Thymus (tissue), 14 donors: ENCODE measurements at places on chromosomes 1 and 21. TPM values are rescaled to one million over a fixed set of nuclear protein-coding genes. Genes with fewer than 3 reads are reported as not detected.

The NIBAN1 gene
- 21.4 TPM for polyA plus RNA-seq

The KRTAP19-5 gene
- 0.91 TPM for polyA plus RNA-seq

The CFAP107 gene
- 0.16 TPM for polyA plus RNA-seq

The DISC1 gene
- polyA plus RNA-seq, result 4.4 TPM

The A3GALT2 gene
- polyA plus RNA-seq, result not detected

The LIN28A gene
- polyA plus RNA-seq, result 0.05 TPM

The ARHGAP30 gene
- 40.8 TPM for polyA plus RNA-seq

The AK5 gene
- 2.0 TPM for polyA plus RNA-seq

The IL20 gene
- polyA plus RNA-seq, result 0.66 TPM

The C1orf21 gene
- polyA plus RNA-seq, result 42.7 TPM

The RGS13 gene
- 1.1 TPM for polyA plus RNA-seq

The GCSAML gene
- 0.48 TPM for polyA plus RNA-seq

The ATP1A1 gene
- polyA plus RNA-seq, result 146 TPM

The ITLN1 gene
- polyA plus RNA-seq, result 8.7 TPM

The GBP5 gene
- 14.7 TPM for polyA plus RNA-seq

The FAAH gene
- 33.7 TPM for polyA plus RNA-seq

The HRNR gene
- 0.14 TPM for polyA plus RNA-seq

The CD52 gene
- 1,113 TPM for polyA plus RNA-seq

The SLC9C2 gene
- polyA plus RNA-seq, result 0.14 TPM

The CDKN2C gene
- polyA plus RNA-seq, result 24.2 TPM

The IL12RB2 gene
- 1.3 TPM for polyA plus RNA-seq

The CRABP2 gene
- polyA plus RNA-seq, result 75.0 TPM

The PCSK9 gene
- 0.05 TPM for polyA plus RNA-seq

The FTCD gene
- 1.6 TPM for polyA plus RNA-seq

The NBL1 gene
- 47.6 TPM for polyA plus RNA-seq

The PDPN gene
- polyA plus RNA-seq, result 11.8 TPM

The ST6GALNAC5 gene
- 0.34 TPM for polyA plus RNA-seq

The UBL4B gene
- polyA plus RNA-seq, result 0.11 TPM

The AIRE gene
- polyA plus RNA-seq, result 52.2 TPM

The ACTN2 gene
- 1.3 TPM for polyA plus RNA-seq

The FCAMR gene
- polyA plus RNA-seq, result 0.43 TPM

The MCOLN3 gene
- 13.4 TPM for polyA plus RNA-seq

The LRRC38 gene
- 4.3 TPM for polyA plus RNA-seq

The RYR2 gene
- 0.21 TPM for polyA plus RNA-seq

The SPTA1 gene
- polyA plus RNA-seq, result 0.41 TPM
